NCI-H1417 (cell line): ENCODE measurements at places on chromosomes 5 and 9.
A peak's percentile ranks its signal among the peaks of the same experiment; 100 is the strongest.

DNA sequence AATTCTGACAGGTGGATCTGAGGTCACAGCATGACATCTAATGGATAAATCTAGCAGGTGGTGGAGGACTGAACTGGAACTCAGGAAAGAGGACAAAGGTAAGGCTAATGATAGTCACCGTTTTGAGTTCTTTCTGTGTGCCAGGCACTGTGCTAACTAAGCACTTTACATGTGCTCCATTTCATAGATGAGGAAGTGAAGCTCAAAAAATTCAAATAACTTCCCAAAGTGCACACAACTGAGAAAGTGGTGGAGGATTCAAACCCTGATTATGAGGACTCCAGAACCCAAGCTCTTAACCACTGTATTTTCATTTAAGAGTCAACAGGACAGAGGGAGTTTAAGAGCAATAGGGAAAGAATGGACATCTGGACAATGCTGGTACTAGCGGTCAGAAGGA is 7.1 kb upstream of the DELE1 start:
- DNase-seq, result no peak

DNA sequence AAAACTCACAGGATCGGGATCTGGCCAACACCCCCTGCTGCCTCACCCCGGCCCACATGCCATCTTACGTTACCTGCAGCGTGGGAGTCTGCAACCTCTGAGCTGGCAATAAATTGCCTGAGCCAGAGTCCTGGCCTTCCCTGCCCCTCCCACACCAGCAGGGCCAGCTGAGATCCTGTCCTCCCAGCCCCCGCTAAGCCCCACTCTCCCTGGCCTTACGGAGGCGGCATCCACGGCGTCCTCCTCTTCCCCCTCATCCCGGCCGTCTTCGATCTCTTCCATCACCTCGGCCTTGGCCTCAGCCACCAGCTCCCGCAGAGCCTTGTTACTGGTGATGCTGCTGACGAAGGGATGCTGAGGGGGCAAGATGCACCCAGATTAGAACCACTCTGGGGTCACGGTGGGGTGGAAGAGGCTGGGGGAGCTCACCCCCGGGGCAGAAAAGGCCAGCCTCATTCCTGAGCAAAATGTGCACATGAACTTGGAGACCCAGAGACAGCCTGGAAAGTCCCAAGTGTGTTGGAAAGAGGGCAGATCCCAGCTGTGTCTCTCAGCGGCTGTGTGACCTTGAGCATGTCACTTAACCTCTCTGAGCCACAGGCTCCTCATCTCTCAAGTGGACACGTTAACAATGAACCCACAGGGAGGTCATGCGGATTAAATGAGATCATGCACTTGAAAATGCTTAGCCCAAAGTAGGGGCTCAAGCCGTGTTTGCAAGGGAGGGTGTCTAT is 89.9 kb upstream of the FBXW11 start:
- no peak for DNase-seq

DNA sequence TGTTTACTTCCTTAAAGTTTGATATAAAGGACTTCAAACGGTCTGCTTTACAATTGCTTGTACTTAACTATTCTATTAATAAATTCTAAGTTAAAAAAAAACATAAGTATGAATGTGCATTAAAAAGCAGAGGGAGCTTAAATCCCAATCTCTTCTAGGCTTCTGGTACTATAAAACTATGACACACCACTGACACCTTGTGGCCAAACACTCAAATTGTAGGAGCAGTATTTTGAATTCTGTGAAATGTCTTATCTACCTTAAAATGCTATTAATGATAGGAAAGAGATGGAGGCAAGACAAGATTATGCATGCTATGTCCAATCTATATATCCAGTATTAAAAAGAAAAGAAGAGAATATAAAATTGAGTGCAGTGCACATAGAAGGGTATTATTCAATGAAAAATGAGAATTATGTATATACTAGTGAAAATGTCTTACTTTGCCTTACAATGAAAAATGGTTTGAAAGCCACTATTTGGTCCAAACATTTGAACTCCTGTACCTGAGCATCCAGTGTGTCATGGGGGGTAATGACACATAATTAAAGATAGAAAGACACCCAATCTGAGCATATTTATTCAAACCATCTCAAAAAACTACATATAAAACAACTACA is 87.6 kb downstream of the ERP44 start:
- peak; percentile 52 for DNase-seq

DNA sequence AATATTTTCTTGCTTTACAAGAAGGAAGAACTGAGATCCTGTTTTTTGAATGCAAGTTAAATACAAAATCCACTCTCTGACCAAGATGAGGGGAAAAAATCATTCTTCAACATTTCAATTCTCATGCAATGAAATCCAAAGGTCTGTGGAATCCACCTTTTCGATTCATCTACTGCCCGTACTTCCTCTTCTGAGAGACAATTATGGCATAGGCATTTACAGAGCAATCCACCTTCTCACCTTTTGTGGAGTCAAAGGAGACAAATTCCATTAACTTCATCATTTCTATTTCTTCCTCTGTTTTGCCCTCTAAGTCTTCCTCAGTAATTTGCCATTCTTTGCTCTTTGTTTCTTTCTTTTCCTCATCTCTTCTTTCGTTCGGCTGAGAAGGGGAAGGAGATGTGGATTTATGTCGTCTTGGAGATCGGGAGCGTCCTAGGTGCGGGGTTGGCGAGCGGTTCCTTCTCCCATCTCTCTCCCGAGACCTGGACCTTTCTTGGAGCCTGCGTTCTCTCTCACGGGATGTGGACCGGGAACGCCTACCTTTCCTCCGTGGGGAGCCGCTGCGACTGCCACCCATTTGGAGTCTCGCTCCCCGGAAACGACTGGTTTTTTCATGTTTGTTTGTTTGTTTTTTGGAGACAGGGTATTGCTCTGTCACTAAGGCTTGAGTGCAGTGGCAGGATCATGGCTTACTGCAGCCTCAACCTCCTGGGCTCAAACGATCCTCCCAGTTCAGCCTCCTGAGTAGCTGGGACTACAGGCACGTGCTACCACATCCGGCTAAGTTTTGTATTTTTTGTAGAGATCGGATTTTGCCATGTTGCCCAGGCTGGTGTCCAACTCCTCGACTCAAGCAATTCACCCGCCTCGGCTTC is 24.3 kb upstream of the AFF4 start:
- no peak for DNase-seq

- no peak for DNase-seq
Observed at GRCh38 chr5:10736354-10736753, 24.7 kb downstream of the DAP start.

DNA sequence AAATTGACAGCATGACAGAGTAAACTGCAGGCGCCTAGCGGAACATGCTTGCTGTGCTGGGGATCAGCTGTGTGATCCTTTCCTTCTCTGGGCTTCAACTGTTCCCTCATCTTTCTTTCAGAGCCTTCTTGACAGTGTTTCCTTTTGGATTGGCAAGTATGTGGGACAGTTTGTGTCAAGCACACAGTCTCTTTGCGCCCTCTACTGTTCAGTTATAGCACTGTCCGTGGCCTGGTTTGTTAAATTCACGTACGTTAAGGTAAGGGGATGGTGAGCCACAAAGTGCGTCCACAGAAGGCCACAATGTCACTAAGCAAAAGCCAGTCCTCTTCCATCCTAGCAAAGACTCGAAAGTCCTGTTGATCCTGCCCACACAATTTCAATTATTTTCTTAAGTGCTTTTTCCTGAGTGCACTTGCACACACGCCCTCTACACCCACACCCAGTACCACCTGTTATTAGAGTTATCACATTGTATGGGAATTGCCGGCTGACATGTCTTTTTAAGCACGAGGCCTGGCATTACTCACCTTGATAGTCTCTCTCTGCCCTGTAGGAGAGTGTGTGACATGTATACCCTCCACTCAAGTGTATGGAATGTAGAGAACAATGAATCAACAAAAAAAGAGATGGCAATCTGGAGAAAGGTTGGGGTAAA is 22.5 kb upstream of the PTPN3 start:
- DNase-seq, result peak; percentile 89

DNA sequence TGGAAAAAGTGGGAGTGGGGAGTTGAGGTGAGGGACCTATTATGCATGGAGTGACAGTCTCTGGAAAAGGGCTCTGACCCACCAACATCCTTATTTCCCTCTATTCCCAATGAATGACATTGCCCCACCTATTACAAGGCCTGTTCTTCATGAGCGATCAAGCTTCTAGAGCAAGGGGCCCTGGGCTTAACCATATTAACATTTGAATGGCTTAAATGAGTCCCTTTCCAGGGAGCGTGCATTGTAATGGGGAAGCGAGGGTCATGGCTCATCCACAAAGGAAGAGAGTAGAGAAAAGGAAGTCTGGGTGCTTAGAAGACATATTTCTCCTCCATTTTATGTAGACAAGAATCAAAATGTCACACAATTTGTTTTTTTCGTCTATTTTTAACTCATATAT is 255.5 kb downstream of the CAAP1 start:
- no peak for DNase-seq

DNA sequence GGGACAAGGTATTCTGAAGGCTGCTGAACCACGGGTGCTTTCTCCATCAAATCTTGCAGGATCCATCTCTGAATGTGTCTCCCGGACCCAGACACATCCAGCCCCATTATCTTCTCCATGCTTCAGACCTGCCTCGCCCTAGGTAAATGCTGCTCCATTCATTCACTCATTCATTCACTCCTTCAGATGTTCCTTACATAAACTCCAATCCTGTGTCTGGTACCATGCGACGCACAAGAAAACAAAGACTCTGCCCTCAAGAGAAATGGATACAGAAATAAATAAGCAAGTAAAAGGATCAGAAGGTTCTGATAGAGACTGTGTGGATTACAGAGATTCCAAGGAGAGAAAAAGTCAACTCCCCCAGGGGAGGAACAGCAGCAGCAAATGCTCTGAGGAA is 7.9 kb upstream of the PSMB7 start:
- DNase-seq, result no peak

GRCh38 chr9:22068369-22068768 is 59.3 kb upstream of the CDKN2B start:
- no peak for DNase-seq

DNA sequence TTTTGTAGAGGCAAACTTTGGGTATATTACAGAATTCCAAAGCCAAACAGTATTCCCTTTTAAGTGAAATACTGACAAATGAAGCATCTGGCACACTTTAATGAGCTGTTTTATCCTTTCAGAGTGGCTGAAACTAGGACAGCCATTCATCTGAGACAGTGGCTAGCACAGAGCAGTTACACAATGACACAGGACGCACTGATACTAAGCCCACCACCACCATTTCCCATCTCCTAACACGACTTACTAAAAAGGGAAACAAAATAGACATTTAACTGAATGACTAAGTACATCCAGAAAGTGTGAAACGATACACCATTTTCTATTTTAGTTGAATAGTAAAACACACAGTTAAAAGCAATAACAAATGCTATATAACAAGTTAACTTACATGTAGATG is 120.4 kb upstream of the RETREG1 start:
- no peak for DNase-seq

DNA sequence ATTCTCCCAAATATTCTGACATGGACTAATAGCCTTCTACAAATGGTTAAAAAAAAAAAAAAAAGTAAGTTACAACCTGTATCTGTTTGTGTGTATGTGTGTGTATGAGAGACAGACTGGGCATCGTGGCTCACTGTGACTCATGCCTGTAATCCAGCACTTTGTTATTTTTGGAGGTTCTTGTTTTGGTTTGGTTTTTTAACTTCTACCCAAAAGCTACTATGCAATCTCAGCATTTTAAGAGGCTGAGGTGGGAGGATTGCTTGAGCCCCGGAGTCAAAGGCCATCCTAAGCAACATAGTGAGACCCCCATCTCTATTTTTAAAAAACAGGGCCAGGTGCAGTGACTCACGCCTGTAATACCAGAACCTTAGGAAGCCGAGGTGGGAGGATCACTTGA is 17.6 kb upstream of the HAVCR1 start:
- no peak for DNase-seq

GRCh38 chr9:129126749-129127618 is 15.8 kb downstream of the PTPA start:
- no peak for DNase-seq

- DNase-seq, result no peak
Observed at GRCh38 chr9:89548071-89548638, 50.2 kb upstream of the SEMA4D start.

- no peak for DNase-seq
Observed at GRCh38 chr9:97788763-97789663, 64.0 kb upstream of the FOXE1 start.

GRCh38 chr9:68498816-68499215 is 41.9 kb downstream of the TMEM252 start:
- no peak for DNase-seq

GRCh38 chr9:93884808-93885207 is 70.3 kb downstream of the BARX1 start:
- DNase-seq, result no peak

- DNase-seq, result no peak
Observed at GRCh38 chr9:14030375-14031059, 283.4 kb downstream of the NFIB start.

- DNase-seq, result no peak
Observed at GRCh38 chr9:115627511-115627910, 509.6 kb upstream of the TNC start.

DNA sequence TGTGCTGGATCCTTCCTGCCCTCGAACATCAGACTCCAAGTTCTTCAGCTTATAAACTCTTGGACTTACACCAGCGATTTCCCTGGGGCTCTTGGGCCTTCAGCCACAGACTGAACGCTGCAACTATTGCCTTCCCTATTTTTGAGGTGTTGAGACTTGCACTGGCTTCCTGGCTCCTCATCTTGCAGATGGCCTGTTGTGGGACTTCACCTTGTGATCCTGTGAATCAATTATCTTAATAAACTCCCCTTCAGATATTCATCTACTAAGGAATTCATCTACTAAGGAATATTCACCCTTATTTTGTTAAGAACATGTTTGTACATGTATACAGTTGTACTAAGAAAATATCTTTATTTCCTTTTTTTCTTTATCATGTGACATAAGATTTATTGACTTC is 1079.7 kb downstream of the CDH12 start:
- no peak for DNase-seq

- DNase-seq, result no peak
Observed at GRCh38 chr9:108528231-108528630, 327.6 kb downstream of the ACTL7B start.

GRCh38 chr9:25700430-25700829 is 22.2 kb upstream of the TUSC1 start:
- DNase-seq, result no peak

GRCh38 chr9:9612755-9613154 is 1000.0 kb downstream of the PTPRD start:
- DNase-seq, result no peak

DNA sequence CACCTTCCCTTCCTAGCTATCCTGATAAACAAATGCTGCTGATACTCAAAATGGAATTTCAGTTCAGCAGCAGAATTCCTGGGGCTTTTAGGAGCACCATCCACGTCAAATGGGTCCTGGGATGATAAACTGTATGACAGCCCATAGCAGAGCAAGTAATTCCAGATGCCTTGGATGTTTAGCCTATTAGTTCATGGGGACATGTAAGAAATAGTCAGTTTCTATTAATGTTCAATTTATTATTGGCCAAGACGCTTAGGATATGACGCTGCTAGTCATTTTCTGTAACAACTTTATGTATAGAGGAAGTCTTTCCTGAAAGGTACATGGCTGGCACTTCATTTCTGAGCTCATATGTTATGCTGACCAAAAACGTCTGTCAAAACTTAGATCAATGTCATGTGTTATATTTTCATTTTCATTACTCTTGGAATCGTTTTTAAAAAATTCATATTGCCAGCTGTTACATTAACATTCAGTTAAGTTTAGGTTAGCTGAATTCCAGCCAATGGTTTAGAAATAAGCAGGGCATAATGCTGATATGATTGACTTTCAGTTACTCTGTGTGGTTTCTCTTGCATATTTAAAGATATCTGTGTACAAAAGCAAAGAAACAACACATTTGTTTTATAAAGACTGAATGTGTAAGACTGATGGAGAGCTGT is 243.8 kb downstream of the CSNK1G3 start:
- no peak for DNase-seq
